HCEC 1CT (cell line): ENCODE measurements at places on chromosomes 6 and 20.

DNA sequence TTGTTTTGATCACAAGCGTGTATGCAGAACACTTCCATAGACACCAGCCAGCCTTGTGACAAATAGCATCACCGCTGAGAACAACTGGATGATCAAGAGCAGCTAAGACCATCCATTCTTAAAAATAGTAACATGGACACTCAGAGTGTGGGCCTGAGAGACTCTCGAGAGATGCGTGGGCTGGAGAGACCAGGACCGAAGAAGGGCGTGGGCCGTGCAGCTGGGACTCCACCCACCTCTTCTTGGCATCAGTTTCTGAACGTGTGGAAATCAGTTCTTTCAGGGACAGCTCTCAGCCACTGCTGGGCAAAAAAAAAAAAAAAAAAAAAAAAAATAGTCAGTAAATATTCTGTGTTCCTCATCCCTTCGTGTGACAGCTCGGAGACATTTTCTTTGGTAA lies 314.5 kb upstream of the CDH4 start:
- DNase-seq = no peak

GRCh38 chr20:31721408-31722256 lies 1.0 kb downstream of the BCL2L1 start:
- DNase-seq = no peak

- no peak for DNase-seq
Measured at GRCh38 chr6:23414922-23415321, 711.1 kb upstream of the NRSN1 start.

- DNase-seq = no peak
Measured at GRCh38 chr6:81682858-81683620, 69.4 kb downstream of the TENT5A start.

DNA sequence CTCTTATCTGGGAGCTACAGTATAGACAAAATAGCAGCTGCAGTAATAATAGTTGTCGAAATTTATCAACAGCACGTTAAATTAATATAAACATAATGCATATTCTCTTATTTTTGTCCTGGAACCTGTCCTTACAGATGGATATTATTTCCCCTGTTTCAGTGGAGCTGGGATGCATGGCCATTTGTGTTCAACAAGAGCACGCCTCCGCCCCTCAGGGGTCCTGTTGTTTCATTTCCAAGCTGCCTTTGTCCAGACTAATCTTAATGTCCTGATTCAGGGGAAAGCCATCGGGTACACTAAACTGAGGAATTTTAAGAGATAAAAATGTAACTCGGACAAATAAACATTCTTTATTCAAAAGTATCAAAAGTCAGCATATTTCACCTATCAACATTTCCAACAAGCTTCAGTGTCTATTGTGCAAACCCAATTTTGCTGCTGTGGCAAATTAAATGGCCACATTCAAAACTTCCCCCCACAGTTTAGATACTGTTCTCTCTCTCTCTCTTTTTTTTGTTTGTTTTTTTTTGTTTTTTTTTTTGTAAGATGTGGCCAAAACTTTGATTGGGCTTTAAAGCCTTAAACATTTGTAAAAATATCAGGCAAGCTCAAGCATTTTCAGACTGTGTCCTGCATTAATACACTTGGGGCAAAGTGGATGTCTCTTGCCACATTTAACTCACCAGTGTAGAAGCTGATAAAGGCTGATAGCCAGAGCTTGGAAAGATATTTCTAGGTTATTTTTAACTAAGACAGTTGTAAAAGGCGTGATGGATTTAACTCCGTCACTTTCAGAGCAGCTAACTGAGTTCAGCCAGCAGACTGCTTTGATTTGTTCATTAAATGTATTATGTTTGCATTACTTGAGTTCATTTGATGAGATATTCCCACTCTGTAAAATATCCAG lies 112.5 kb upstream of the QKI start:
- DNase-seq = no peak

DNA sequence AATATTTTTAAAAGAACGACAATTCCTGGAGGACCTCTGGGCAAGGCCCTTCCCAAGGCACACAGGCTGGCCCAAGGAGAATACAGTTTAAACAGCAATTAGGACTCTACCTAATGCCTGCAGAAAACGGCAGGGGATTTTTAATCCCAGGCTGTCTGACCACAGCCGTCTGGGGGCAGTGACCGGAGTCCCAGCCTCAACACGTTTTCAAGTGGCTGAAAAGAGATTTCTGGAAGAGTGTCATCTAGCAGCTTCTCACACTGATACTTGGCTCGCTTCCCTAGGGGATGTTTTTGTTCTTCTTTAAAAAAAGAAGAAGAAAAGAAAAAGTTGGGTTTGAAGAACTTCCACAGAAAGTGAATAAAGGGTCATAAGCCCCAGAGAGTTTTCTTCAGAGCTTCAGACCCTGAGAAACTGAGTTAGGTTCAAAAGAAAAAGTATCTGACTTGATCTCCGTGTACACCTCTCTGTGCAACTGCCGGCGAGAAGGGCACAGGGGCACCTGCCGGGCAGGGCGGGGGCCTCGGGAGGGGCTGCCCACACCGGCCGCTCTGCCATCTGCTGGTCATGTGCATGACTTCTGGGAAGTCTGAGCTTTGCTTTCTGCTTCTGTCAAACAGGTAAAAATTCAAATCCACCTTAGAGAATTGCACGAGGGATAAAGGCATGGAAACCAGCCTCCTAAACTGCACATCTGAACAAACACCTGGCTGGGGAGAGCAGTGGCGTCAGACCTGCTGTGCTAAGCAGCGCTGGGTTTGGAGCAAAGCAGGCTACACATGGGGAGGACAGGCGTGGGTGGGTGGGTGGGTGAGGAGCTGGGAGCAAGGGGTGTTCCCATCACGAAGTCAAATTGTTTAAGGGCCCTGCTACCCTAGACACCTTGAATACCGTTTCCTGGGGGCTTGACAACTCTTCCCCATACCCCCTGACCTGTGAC lies 33.0 kb downstream of the RRBP1 start:
- no peak for DNase-seq

GRCh38 chr6:712805-713204 lies 19.9 kb upstream of the EXOC2 start:
- DNase-seq = no peak

DNA sequence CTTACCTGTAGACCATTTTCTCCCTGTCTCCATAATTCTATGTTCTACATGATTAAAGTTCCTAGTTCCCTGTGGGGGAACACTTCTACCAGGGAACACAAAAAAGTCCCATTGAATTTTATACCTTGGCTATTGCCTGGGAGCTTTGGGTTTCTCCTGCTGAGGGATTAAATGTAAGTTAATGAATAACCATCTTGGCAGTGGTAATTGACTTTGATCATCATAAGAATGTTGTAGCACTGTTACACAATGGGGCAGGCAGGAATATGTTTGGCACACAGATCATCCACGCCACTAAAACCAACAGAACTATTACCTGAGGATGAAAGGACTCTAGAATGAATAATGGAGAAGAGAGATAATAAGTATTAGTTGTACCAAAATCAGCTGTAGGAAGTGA lies 1106.2 kb upstream of the GJE1 start:
- DNase-seq = no peak

DNA sequence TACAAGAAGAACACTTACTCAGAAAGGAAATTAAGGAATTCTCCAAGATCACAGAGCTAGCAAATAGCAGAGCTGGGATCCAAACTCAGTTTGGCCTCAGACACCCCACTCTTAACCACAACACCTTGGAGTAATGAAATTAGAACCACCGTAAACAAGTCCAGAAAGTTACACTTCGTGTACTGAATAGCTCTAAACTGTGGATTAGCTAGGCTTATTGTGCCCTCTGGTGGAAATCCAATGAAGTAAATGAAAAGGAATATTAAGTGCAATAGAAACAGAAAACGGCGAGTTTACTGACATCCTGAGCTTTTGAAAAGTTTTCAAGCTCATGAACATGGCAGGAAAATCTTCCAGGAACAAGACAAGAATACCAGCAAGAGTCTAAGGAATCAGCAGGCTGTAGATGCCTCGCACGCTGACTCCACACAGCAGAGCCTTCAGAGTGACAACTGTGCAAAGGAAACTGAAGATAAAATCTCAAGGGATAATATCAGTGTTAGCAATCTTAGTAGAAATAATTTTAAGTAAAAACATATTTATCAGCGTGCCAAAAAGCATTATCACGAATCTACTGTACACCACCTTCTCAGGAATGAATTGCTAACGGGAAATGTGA lies 34.6 kb downstream of the FBXO5 start:
- DNase-seq = peak; percentile 51

- DNase-seq = no peak
Measured at GRCh38 chr6:137879299-137879698, 12.2 kb downstream of the TNFAIP3 start.

GRCh38 chr6:149366267-149366921 lies 33.7 kb upstream of the SUMO4 start:
- DNase-seq = no peak

DNA sequence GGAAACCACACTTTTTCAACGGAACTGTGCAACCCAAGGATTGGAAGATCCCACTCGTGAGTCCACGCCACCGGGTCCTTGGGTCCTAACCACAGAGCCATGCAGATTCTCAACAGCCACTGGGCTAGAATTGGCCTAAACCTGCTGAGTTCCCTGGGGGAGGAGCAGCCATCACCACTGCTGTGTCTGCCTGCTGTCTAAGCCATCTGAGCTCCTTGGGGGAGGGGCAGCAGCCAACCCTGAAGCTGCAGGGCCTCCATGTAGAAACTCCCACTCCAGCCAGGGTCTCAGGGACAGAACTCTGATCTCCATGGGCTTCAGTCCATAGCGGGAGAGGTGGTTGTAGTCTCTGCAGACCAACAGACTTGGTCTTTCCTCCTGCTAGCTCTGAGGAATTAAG lies 154.6 kb upstream of the VGLL2 start:
- DNase-seq = no peak

- peak; percentile 91 for DNase-seq
Measured at GRCh38 chr6:108621117-108621516, 60.4 kb downstream of the FOXO3 start.

DNA sequence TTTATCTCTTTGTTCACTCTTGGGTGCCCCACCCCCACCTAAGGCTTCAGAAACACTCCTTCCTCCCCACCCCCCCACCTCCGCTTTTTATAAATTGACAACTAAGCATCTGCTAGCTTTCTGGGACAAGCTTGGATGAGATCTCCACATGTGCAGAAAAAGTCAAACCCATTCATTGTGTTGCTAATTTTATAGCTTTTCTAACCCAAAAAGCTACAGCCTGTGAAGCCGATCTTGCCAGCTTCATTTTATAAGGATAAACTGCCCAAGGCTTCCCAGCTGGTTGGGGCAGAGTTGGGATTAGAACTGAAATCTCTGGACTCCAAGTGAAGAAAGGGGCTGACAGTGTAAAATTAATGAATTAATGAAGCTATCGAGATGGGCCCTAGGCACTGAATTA lies 24.1 kb downstream of the BPIFB4 start:
- no peak for DNase-seq

GRCh38 chr6:132513831-132514545 lies 1.1 kb upstream of the STX7 start:
- DNase-seq = no peak

GRCh38 chr6:98200084-98200483 lies 634.3 kb upstream of the POU3F2 start:
- DNase-seq = no peak

DNA sequence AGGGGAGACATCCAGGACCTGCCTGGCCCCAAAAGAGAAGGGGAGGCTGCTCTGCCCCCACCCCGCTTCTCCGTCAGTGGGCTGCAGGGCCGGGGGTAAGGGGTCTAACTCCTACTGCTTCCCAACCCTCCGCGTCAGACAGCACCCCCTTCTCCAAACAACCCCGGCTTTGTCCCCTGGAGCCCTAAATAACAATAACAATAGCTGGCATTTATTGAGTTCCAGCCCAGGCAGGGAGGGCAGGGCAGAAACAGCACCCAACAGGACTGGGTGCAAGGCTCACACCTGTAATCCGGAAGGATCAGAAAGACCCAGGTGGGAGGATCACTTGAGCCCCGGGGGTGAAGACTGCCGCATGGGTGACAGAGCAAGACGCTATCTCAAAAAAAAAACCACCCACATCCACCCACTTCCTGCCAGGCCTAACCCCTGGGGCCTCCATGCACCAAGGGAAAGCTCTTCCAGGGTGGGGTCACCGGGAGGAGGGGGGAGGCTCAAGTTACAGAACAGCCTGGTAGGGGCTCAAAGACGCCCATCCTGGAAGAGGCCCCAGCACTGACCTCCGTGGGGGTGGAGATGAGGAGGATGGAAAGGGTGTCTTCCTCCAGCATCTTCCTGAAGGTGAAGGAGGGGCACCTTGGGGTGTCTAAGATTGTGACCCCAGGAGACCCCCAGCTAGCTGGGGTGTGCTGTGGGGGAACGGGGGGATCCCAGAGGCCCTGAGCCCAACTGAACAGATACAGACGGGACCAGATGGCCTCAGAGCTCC lies 1.3 kb upstream of the FNDC11 start:
- no peak for DNase-seq

GRCh38 chr6:45631396-45631795 lies 253.7 kb upstream of the SUPT3H start:
- DNase-seq = no peak

GRCh38 chr6:296151-297122 lies 4.2 kb downstream of the DUSP22 start:
- DNase-seq = no peak
